ENCODE measurements at places on chromosomes 5 and 9.
A peak's percentile ranks its signal among the peaks of the same experiment; 100 is the strongest.

DNA sequence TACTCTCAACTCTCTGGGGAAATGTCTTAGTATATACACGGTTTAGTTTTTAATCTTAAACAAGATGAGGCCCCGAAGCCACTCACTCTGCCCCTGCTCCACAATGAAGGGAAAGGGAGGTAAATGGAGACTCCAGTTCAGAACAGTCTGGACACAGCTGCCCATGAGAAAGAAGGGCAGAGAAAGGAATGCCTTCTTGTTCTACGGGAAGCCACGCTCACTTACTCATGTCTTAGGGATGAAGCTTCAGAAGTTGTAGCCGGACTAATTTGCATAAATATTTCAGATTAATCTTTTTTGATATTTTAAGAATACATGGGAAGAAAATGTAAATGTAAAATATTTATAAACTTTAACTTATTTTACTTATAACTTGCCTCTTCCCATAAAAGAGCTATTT lies 94.0 kb downstream of the COL23A1 start:
- no peak for DNase-seq

GRCh38 chr5:173643964-173644363 lies 27.5 kb upstream of the BOD1 start:
- peak; percentile 79 for DNase-seq

- peak; percentile 77 for DNase-seq
Measured at GRCh38 chr5:16456103-16456832, 9.3 kb downstream of the ZNF622 start.

DNA sequence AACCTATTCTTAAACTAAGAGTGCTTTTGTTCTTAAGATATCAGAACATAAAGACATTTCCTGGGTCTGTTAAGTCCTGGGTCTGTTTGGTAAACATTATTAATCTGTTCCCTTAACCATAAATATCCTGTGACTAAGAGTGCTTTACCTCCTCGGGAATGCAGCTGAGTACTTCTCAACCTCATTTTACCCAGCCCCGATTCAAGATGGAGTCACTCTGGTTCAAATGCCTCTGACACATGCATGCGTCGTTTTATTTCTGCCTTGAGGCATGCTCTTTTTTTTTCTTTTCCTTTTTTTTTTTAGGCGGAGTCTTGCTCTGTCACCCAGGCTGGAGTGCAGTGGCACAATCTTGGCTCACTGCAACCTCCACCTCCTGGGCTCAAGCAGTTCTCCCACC lies 39.8 kb upstream of the FBXL17 start:
- no peak for DNase-seq

- no peak for DNase-seq
Measured at GRCh38 chr5:134143944-134144941, 29.8 kb downstream of the TCF7 start.

DNA sequence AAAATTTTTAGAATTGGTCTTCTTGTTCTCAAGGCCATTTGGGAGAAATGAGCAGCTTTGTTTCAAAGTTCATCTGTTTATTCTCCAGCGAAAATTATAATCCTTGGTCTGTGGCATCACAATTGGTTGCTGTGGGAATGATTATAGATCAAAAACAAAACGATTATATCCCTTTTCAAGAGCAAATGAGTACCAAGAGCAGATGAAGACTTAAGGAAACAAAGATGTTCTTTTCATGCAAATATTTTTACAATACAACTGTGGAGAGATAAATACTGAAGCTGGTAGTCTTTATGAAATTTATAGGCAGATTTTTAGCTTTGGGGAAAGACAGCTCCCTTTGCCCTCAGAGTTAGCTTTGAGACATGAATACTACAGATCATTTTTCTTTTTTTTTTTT lies 620.8 kb upstream of the DMAC1 start:
- DNase-seq: no peak

DNA sequence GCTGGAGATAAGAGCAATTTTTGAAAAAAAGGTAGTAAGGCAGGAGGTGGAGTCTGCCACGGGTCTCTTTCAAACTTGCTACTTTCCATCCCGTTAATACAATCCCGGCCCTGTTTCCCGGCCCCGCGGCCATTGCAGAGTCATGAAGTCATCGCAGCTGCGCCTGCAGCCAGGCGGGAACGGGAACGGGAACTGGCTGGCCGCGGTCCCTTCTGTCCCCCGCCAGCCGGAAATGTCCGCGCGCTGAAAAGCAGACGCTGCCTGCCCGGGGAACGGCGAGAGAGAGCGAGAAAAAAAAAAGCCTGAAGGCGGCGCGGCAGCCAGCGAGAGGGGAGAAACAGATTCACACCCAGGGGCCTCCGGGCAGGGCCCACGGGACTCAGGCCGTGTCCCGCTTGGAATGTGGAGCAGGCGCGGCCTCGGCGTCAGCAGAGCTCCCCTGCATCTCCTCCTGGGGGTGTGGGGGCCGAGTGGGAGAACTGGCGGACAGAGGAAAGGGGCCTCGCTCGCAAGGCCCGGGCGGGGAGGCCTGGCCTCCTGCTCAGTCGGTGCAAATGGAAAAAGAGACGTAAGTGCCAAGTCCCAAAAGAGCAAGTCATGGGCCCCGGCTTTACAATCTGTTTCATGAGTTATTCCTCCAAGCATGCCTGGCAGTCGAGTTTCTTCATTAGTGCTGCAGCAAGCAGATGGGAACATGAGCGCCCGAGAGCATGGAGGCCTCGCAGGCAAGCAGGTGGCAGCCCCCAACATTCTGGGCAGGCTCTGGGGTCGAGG lies 201.2 kb upstream of the GAS1 start:
- no peak for DNase-seq

GRCh38 chr9:21709464-21710058 lies 92.9 kb upstream of the MTAP start:
- DNase-seq: peak; percentile 3

- DNase-seq: no peak
Measured at GRCh38 chr9:94056442-94056974, 27.8 kb upstream of the PTPDC1 start.

DNA sequence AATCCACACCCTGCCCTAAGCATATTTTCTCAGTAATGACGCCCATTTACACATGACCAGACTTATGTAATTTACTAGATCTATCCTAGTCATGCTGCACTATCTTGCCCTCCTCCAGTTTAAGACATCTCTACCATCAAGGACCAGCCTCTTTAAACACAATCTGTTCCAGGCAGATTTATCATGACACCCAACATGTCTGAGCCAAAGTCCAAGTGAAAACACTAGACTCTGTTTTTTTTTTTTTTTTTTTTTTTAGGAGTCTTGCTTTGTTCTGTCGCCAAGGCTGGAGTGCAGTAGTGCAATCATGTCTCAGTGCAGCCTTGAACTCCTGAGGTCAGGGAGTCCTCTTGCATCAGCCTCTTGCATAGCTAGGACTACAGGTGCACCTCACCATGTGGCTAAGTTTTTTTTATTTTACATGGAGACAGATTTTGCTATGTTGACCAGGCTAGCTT lies 354.6 kb downstream of the ARRDC3 start:
- no peak for DNase-seq

- no peak for DNase-seq
Measured at GRCh38 chr5:73030531-73030930, 74.7 kb downstream of the FCHO2 start.

DNA sequence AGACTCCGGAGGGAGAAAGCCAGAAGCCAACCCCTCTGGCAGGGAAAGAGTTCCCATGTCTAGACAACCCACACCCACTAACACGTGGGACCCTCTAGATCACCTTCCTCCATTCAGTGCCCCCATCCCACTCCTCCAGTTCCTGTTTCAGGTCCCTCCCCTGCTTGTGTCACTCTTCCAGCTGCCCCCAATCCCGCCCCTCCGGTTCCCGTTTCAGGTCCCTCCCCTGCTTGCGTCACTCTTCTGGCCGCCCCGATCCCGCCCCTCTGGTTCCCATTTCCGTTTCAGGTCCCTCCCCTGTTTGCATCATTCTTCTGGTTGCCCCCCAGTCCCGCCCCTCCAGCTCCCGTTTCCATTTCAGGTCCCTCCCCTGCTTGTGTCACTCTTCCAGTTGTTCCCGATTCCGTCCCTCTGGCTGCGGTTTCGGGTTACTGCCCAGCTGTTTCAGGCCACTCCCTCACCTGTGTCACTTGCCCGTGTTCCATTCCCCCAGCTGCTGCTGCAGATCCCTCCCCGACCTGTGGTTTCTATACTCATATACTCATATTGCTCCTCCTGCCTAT lies 64.8 kb upstream of the RANBP6 start:
- DNase-seq: peak; percentile 72

GRCh38 chr5:158203261-158203660 lies 344.3 kb upstream of the CLINT1 start:
- DNase-seq: no peak

- no peak for DNase-seq
Measured at GRCh38 chr5:127899214-127899610, 184.4 kb upstream of the SLC12A2 start.

GRCh38 chr5:71744009-71744790 lies 25.1 kb downstream of the CARTPT start:
- DNase-seq: no peak

GRCh38 chr5:19322716-19323485 lies 665.1 kb downstream of the CDH18 start:
- peak; percentile 17 for DNase-seq

- no peak for DNase-seq
Measured at GRCh38 chr9:90826326-90827020, 24.9 kb downstream of the SYK start.

DNA sequence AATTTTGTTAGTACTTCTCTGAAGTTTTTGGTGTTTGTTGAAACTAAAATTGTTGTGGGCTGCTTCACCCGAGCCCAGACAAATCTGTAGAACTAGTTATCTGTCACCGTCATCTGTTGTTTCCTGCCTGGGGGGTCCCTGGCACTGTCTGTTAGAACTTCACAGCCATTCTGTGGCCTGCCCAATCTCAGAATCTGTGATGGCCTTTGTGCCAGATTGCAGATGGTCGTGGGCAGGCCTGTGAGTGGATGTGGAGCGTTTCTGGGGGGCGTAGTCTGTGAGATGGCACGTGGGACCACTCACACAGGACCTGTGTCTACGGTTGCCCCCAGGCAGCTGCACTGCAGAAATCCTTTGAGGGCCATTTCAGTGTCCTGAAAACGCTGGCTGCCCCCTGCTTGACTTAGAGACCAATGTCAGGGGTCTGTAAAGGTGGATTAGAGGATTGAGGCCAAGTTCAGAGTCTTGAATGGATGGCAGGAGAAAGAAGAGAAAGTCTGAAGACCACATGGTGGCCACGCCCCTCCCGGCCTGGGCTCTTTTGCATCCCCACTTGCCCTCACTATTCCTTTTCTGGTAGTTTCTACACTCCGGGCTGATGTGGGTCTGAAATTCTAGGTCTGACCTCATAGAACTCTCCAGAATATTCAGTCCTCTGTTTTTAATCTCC lies 38.3 kb downstream of the TRIO start:
- DNase-seq: no peak

Measured in SHP77 (cell line).